ENCODE measurements at places on chromosomes 3 and 15.

GRCh38 chr3:42535981-42536784 lies 33.7 kb downstream of the VIPR1 start:
- peak; percentile 41 for DNase-seq

GRCh38 chr3:55449527-55449926 lies 37.6 kb downstream of the WNT5A start:
- DNase-seq: no peak

DNA sequence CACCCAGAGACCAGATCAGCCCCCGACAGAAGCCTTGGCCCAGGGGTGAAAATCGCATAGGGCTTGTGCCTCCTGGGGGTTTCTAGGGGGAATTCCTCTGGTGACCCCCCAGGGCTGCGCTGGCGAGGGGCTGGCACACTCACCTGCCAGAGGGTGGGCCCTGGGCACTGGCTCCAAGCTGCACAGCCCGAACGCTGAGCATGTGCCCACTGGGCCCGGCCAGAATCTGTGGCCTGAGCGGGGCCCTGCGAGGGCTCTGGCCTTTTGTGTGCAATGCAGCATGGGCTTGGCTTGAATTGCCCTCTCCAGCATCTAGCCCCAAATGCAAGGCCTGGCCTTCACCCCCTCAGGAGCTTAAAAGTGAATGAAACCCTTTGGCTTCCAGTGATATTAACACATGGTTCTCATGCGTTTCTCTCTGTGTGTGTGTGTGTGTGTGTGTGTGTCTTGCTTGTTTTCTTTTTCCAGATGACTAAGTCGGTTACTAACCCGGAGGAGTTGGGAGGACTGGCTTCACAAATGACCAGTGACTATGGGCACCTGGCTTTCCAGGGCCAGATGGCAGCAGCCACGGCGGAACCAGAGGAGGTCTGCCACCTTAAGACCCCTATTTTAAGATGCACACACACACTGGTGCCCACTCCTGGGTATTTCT lies 259.1 kb upstream of the TPM1 start:
- no peak for DNase-seq

DNA sequence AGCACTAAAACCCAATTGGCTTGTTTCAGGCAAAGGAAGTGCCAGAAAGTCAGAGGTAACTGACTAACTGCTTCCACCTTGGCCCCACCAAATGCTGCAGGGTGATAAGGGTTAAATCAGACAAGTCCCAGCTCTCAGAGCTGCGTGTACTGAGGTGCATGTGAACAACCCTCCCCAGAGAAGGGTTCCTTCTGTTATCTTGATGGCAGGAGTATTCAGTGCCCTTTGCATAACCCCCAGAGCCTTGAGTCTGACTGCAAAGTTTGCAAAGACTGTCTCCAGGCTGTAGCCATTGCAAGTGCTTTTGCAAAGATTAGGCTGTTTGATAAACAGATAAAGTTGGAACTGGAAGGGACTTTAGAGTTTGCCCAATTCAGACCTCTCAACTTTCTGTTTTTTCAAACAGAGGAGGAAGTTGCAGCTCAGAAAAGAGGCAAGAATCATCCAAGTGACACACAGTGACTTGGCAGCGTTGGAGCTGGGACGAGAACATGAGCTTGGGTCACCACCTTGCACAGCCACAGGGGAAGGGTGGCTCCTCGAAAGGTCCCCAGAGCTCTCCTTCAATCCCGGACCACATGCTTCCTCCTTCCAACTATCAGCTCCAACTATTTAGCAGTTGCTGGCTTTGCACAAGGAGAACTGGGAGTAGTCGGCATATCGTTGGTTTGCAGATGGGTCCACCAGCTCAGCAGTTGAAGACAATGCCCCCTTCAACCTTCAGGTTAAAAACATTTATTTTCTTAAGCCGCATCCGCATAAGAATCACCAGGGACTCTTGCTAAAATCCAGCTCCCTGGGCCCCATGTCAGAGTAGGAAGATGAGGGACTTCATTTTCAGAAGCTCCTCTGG lies 224.8 kb upstream of the HES1 start:
- DNase-seq: no peak

DNA sequence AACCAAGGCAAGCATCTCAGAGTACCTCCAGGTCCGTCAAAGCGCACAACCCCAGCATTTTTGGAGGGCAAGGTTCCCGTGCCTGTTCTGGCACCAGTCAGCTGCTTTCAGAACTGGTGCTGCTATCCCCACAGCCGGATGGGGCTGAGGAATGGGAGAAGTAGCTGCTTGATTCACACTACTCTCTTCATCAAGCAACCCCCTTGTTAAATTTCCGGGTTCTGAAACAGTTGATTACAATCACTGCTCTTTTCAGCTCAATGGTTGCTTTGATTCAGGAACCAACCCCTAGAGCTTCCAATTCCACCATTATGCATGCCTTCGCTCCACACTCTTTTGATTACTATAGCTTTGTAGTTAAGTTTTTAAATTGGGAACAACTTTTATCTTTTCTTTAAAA lies 12.3 kb upstream of the UBA7 start:
- DNase-seq: peak; percentile 53

- DNase-seq: no peak
These were observed 106.9 kb downstream of the TLE3 start for GRCh38 chr15:69990566-69991421.

DNA sequence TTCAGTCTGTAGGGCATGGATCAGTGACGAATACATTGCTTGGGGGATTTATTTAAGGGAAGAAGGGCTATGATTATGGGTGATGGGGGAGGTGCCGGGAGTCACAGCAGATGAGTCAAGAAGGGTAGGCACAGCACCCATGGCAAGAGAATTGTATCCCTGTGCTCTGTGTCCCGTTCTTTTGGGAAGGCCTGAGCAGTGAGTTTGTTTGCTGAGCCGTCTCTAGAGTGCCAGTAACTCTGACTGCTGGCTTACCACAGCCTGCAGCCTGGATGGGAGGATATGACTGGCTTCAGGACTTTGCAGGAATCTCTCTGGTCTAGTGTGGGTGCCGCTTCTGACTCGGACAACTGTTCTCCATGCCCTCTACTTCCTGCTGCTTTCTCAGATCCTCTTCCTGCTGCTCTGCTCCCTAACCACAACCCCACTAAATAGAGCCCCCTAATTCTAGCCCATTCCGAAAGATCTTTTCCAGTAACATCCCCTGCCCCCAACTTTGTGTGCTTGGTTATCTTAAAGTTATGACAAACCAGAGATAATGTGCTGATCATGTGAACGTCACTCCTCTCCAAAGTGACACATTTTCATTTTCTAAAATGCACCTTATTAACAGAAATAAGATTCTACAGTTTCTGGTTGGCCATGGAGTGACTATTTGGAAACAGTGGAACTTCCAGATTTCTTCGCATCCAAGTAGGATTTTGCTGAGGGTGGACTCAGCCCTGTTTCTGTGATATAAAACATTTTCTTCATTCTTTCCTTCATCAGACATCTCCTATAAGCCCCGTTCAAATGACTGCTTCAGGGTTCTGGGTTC lies 239.0 kb downstream of the SLCO3A1 start:
- DNase-seq: no peak
